ENCODE measurements at places on chromosomes 4 and X.

DNA sequence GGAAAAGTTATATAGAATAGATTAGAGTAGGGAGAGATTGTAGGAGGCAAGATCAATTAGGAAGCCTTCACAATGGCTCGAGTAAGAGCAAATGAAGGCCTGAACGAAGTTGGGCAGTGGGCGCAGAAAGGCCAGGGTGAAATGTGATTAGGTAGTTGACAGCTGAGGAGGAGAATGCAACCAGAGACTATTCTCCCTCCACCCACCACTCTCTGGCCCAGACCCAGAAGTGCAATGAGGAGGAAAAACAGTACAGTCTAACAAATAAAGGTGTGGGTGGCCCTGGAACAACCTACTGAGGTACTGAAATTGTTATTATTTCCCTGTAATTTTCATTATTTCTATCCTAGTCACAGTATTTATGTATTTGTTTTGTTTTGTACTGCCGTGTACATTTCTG, 176.7 kb downstream of the SLC39A8 start:
- no peak for DNase-seq

DNA sequence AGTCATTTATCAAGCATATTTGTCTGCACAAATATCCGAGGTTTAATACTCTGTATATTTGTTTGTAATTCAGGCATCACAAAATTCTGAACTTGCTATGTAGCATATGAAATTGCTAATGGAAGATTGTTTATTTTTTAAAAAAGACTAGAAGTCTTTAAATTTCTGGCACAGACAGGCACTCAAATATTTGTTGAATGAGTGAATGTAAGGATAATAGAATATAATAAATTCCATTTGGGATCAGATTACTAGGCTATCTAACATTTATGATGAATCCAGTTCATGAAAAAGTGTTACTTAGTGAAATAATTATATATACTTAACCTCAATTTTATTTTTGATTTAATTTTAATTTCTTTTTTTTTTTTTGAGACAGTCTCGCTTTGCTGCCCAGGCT, 30.4 kb upstream of the TEC start:
- DNase-seq = no peak

- no peak for DNase-seq
These were observed 61.9 kb upstream of the IRF2 start for GRCh38 chr4:184536065-184536880.

GRCh38 chrX:97845451-97845850, 961.7 kb downstream of the RPA4 start:
- DNase-seq = no peak

- DNase-seq = no peak
These were observed 27.8 kb downstream of the ADGRA3 start for GRCh38 chr4:22488106-22488505.

DNA sequence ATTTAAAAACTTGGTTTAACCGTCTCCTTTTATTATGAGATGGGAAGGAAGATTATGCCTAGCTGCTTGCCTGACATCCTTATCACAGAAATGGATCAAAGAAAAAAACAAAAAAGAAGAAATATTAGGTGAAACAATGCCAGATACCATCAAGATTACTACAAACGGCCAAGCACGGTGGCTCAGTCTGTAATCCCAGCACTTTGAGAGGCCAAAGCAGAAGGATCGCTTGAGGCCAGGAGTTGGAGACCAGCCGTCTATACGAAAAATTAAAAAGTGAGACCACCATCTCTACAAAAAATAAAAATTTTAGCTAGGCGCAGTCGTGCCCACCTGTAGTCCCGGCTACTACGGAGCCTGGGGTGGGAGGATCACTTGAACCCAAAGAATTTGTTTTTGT, 2.3 kb downstream of the FRYL start:
- DNase-seq = no peak

DNA sequence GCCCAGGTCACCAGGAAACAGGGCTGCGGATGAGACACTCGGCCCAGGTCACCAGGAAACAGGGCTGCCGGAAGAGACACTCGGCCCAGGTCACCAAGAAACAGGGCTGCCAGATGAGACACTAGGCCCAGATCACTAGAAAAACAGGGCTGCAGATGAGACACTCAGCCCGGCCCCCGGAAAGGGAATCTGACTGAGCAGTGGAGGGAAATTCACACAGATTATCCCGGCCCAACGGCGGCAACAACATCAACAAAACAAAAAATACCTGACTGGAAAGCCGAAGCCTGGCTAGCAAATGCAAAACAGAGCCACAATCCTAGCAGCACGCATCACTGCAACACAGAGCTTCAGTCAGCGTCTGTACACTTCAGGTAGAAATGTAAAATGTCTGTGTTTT, 20.7 kb downstream of the AFAP1 start:
- no peak for DNase-seq

DNA sequence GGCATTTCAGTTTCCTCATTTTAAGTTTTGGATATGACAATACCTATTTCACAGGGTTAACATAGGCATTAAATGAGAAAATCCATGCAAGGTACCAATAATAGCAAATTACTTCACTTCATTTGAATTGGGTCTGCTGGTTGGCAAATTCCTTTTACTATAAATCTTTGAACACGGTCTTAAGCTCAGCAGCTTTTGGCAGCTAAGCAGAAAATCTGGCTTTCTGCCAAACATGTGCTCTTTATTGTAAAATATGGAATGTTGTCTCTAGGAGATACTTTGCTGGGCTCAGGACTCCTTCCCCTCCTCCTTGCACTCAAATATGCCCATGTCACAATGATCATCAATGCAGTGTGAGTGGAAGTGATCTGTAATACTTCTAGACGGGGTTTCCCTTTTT, 16.8 kb upstream of the DMP1 start:
- DNase-seq = no peak

DNA sequence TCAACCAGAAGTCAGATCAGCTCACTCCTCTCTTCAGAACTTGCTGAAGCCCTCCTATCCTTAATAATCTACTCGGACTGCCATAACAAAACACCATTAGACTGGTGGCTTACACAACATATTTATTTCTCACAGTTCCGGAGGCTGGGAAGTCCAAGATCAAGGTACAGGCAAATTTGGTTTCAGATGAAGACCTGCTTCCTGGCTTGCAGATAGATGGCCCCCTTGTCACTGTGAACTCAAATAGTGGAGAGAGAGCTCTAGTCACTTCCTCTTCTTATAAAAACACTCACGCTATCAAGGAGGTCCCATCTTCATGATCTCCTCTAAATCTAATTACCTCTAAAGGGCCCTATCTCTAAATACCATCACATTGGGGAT, 125.1 kb downstream of the CAMK2D start:
- DNase-seq = no peak

DNA sequence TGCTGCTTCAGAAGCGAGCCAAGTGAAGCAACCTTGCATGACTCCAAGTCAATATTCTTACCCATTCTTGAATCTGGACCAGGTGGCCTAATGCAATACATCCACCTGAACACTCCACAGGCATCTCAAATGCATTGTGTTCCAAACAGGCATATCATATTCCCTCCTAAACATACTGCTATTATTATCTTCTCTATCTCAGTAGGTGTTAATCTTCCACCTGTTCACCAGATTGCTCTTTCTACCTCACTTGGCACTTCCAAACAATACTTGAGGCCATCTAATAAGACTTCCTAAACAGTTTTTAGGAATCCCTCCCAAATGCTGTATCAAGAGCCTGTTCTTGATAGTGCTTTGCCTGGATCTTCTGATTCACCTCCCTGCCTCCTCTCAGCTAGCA, 90.7 kb downstream of the GPRIN3 start:
- DNase-seq = no peak

DNA sequence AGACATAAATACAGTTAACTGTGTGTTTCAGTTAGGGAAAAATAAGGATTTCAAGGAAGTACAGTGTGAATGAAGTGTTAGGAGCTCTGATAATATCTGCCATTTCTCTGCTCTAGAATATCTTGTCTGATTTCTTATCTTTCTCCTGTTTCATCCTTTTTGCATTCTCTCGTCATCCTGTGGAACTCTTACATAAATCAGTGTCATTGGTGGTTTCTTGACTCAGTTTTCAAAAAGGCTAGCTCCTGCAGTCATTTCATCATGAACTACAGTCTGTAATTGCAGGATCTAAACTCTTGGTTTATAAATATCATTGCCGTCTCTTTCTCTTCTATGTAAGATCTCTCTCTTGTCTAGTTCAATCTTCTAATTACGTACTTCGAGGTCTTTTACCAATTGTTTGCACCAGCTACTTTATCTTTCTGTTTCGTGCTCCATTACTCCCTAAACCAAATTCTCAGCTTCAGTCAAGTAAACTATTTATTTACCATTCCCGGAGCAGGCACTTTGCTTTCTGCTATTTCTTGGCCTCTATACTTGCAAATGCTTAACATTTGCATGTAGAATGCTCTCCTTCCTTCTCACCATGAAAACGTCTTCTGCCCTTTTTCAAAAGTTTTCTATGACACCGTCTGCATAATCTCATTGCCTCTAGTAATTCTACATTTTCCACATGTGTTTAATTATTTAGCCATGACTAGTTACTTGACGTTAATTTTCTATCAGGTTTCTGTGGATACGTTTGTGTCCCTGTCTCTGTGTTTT, 294.0 kb downstream of the TENM3 start:
- DNase-seq = no peak

GRCh38 chr4:66639361-66639760, 905.9 kb downstream of the CENPC start:
- DNase-seq = no peak

DNA sequence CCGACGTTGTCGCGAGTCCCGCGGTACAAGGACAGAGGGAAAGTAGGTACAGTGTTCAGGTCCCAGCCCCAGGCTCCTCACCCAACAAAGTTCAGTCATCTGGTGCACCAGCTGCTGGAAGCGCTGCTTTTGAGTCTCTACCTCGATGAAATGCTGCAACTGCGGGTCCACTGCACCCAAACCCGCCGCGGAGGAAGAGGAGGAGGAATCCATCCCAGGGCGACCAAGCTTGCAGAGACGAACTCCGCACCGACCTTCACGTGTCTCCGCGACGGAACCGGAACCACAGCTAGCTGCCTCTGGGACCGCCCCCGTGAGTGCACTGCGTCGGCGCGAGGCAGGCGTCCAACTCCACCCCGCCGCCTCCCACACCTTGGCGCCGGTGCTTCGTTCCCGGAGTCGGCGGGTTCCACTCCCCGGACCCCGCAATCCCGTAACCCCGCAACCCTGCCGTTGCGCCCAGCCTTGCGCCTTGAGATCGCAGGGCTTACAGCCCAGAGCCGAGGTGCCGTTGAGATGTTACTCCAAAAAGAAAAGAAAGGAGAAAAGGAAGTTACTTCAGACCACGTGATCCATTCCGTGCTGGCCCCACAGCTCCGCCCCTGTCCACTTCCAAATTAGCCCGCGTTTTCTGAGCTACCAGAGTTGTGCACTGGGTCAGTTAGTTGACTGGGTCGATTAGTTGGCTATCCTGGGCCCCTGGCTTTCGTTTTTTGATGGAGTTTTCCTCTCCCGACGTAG, at the start of gene TIMM8A:
TIMM8A (minus strand) TSS at position 291 of the 741 bp plus-strand sequence; CDS start at position 213, 78 bp downstream.
- DNase-seq = peak; percentile 27

- no peak for DNase-seq
These were observed 32.4 kb downstream of the FGFRL1 start for GRCh38 chr4:1043651-1044468.

- no peak for DNase-seq
These were observed 71.8 kb downstream of the TMA16 start for GRCh38 chr4:163566257-163566796.

- no peak for DNase-seq
These were observed 35.0 kb upstream of the RASGEF1B start for GRCh38 chr4:81506731-81507130.

GRCh38 chr4:22978656-22979055, 285.9 kb downstream of the GBA3 start:
- no peak for DNase-seq

GRCh38 chrX:9948406-9948805, 18.8 kb upstream of the CLDN34 start:
- DNase-seq = no peak
